Smooth muscle cell of the coronary artery (primary cell): ENCODE measurements at places on chromosomes 1 and 21. TPM values are rescaled to one million over a fixed set of nuclear protein-coding genes. Genes with fewer than 3 reads are reported as not detected.

Gene KCNJ15
- total RNA-seq, result under 0.01 and 23.1 TPM in 2 replicates

Gene FCGR3B
- total RNA-seq, result not detected in 2 replicates

Gene CD160
- total RNA-seq, result 0.12 TPM in 1 of 2 replicates, not detected in the other

Gene UBXN11
- 2.8 and 4.9 TPM in 2 replicates for total RNA-seq

Gene PCAT6
- 0.30 TPM in 1 of 2 replicates, not detected in the other for total RNA-seq

Gene S100A10
- 109 and 170 TPM in 2 replicates for total RNA-seq

Gene CD53
- not detected in 2 replicates for total RNA-seq
